Stimulated activated CD4-positive, alpha-beta T cell treated with anti-CD3 and anti-CD28 coated beads, TNF-alpha, amount 100 ng/mL, for 1 hour (primary cell): ENCODE measurements at places on chromosomes 2 and 18.

DNA sequence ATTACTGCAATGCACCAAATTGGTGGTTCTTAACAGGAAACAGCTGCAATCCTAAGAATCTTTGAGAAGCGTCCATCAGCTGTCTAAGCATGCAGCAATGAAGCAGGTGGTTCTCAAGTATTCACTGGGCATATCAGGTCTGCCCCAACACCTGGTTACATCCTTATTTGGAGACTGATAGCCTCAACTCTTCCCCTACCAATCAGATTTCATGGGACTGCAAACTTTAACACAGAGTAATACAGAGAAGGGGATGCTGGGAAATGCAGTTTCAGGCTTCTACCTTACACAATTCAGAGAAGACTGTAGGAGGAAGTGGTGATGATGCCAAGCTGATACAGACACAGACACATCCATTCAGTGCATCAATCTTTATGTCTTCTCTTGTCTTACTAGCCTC lies 240.5 kb downstream of the BCL2 start:
- no peak for DNase-seq

- DNase-seq = no peak
These were observed 745 bp downstream of the MSH2 start for GRCh38 chr2:47403609-47404193.

DNA sequence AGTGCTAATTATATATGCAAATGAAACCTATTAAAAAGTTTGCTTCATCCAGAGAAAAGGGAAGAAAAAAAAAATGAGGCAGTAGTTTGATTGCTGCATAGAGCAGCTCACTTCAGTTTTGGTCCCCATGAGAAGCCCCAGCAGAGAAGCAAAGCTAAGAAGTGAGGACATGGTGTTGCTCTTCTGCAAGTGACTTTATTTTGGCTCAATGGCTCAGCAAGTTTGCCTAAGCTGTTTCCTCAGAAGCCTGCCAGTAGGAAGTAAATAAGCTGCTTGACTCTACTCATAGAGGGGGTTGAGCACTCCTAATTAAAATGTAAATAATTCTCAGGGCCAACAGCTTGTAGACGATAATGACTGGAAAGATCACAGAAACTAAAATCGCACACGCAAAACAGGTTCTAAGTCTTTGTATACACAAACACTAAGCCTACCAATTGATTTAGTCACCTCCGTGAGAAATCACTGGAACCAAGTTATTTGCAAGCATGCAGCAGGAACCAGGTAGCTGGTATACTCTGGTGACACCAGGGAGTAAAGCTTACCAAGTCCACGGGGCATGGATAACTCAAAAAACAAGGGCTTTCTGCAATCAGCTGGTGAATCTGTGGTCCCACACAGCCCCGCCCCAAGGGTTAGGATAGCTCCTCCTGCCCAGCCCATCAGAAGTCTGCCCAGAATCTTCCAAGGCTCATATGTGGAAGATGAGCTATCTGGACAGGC lies 39.7 kb upstream of the NABP1 start:
- no peak for DNase-seq

DNA sequence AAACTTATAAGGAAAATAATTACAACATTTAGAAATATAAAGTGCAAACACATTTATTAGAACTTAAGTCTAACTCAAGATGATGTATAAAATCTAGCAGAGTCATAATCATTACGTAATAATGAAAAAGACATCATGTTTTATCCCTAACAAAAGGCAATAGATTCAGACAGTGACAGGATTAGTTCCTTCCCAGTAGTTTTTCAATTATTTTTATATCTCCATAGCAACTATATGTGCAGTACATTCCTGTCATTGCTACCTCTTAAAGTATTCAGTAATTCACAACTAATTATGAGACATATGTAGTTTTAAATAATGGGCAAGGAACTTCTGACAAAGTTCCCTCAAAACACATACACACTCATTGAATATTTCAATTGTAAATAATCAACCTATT lies 687.9 kb downstream of the CCDC85A start:
- no peak for DNase-seq
